ENCODE measurements at places on chromosomes 4 and X. TPM values are rescaled to one million over a fixed set of nuclear protein-coding genes. Genes with fewer than 3 reads are reported as not detected.

The SORBS2 gene
- not detected for total RNA-seq

The SPANXB1 gene
- total RNA-seq: not detected

The REELD1 gene
- total RNA-seq: 0.09 TPM

The SUPT20HL2 gene
- total RNA-seq: not detected

The PABPC5 gene
- not detected for total RNA-seq

The STK32B gene
- total RNA-seq: not detected

- DNase-seq: no peak
Observed at GRCh38 chr4:31194823-31195222, 474.7 kb downstream of the PCDH7 start.

- DNase-seq: no peak
Observed at GRCh38 chr4:171017593-171017992, 795.6 kb upstream of the GALNTL6 start.

DNA sequence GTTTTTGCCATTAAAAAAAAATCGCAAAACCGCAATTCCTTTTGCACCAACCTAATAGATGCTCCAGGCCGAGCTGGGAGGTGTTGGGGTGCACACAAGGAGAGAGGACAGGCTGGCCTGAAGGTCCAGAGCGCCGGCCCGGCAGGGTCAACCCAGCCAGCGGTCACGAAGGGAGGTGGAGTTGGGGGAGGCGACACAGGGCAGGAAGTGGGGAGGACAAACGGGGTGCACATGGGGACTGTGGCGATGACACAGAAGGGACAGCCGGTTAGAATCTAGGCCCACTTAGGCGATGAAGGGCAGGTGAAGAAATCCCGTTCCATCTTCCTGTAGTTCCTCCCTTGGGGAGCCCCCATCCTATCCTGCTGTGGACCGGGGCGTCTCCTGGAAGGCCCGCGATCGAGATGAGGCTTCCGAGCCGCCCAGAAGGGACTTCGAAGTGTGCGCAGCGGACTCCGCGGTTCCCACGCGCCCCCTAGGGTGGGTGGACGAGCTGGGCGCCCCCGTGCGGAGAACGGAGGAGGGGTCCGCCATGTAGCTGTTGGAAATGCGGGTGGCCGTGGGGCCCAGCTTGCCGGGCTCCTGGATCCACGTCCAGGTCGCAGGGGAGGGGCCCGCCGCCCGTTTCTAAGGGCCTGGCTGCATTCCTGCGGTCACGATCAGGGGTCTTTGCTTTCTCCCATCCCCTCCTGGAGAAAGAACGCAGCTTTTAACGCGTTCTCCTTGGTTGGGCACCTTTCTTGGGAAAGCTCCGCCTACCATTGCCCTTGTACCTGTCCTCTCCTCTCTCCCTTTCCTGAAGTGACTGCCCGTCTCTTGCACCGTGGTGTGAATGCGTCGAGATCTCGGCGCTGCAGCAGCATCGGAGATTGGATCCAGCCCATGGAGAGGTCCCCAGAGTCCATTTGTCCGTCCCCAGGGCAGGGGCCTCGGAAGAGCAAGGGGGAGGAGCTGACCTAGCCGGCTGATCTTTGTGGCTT lies 17.0 kb upstream of the HPF1 start:
- peak; percentile 50 for DNase-seq

DNA sequence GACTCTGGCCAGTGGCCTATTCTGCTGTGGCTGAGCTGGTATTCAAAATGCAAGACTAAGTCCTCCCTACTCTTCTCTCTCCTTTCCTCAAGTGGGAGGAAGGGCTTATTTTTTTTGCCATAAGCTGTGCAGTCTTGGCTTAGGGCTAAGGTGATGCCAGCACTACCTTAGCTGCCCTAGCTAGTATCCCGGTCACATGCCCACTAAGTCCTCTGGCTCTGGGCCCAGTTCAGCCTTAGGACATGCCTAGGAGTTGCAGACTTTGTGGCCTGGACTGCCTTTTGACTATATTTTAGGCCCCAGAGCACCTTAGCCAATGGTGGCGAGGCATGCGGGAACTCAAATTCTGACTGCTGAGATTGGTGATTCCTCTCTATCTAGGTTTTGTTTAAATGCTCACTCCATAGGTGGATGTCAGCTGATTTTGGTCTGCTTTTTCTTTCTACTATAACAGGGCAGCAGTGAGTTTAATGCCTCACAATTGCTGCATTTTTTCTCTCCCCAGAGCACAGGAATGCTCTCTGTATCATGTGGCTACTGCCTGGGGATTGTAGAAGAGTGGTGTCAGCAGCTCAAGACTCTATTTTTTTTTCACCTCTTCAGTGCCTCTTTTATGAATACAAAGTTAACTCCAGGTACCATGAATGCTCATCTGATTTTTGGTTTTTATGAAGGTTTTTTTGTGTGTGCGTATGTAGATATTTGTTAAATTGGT lies 472.9 kb upstream of the GRID2 start:
- DNase-seq: no peak

- DNase-seq: no peak
Observed at GRCh38 chr4:23039818-23040217, 347.1 kb downstream of the GBA3 start.

- no peak for DNase-seq
Observed at GRCh38 chrX:54076903-54077302, 32.6 kb upstream of the PHF8 start.

GRCh38 chr4:95231681-95232080 lies 317.1 kb downstream of the UNC5C start:
- DNase-seq: no peak

- no peak for DNase-seq
Observed at GRCh38 chr4:43163101-43163792, 270.7 kb downstream of the GRXCR1 start.

DNA sequence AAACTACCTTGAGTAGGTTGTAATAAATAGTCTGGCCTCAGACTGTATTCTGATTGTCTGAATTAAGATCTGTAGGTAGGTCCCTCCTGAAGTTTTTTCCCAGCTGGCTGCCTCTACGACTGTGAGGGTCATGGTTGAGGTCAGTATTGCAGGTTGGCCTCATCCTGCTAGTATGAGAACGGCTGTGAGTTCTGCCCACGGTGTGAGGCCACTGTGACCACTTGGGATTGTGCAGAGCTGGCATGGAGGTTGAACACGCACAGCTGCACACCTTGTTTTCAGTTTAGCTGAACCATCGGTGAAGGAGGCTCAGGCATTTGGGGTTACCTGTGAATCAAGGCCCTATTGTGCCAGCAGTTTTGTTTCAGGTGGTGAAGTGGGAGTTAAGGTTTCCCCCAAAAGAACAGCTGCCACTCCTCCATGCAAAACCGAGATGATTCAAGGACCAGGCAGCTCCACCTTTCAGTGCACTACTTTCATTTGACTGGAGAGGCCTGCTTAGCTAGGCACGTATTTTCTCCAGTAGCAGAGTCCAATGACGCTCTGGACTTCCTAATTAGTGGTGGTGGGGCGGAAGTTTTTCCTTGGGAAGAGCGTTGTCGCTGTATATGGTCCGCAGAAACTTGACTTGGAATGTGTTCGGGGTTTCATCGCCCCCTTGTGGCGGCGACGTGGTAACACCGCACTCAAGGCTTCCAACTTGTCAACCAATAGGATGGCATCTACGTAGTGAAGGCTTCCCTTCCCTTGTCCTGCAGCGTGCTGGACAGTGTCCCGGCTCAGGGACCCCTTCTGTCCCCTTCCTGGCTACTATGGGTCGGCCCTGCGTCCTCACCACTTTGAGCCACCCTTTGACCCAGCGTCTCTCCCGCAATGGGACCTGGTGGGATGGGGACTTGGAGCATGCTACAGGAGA lies 13.8 kb downstream of the CMC4 start:
- DNase-seq: peak; percentile 63

- DNase-seq: no peak
Observed at GRCh38 chrX:140297273-140297672, 207.6 kb downstream of the SOX3 start.

DNA sequence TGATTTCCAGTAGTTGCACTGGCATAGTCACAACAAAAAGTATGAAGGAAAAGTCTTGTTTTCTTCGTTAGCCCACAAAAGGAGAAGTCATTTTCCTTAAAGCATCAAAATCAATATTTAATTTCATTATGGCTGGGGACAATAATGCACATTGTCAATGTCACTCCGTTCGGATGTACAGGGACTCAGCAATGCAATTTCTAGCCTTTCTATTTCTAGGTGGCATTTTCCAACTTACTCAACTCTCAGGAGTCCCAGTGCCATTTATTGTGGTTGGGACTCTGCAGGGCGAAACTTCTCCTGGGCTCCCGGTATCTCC lies 99.6 kb downstream of the CEP135 start:
- DNase-seq: no peak

DNA sequence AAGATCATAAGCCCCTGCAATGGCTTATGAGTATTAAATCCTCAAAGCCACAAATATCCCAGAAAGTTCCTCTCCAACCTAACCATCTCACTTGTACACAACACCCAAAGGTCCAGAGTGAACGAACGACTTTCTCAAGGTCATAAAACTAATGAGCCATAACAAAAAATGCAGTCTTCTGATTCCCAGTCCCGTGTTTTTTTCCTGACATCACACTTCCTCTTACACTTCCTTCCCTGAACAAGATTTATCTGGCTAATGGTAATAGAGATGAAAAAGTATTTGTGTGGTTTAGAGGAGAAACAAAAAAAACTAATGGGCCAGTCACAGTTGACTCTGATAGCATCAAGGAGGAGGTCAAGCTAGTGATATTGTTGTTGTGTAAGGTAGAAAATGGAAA lies 99.5 kb upstream of the KLHL13 start:
- no peak for DNase-seq

DNA sequence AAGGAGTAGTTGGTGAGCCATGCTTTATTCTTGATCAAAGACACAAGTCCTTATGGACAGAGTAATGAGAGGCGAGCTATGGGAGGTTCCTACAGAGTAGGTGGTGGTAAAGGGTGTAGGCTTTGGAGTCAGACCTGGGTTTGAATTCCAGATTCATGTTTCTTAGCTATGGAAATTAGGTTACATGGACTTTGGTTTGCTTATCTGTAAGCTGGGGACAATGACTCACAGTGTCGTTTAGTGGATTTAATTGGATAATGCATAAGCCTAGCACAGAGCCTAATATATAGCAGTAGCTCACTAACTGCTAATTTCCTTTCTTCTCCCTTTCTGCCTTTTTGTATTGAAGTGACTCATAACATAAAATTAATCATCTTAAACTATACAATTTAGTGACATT lies 5.0 kb upstream of the TRPC5 start:
- DNase-seq: no peak

DNA sequence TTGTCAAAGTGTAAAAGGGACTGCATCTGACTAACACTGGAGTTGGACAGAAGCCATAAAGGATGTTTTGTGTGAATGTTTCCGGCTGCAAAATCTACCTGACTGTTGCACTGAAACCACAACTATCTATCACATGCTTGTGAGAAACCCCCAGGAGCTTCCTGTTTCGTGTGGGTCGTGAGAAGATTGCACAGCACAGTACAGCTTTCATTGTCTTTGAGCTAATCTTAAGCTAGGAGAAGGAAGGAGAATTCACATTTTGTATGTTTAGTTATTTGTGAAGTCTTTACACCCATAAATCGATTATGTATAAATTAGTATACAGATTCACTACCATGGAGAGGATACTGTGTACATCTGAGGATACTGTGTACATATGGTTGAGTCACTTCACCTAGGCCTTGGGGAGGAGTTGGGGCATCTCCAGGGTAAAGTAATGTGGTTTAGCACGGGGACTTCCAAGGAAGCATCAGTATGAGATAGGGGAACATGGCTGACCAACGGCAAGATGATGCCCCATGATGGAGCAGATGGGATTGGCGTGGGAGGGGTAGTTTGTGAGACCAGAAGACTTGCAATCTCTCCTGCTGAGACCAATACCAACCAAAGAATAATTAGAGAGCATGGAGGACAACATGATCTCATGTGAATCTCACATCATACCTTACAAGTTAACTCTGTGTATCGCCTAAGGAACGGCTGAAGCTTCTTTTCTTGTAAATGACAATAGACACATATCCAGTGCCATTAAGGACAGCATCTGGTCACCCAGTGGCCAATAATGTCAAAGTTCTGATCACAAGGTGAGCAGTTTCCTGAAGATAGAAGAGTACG lies 43.1 kb upstream of the FAM9C start:
- DNase-seq: peak; percentile 69

- DNase-seq: no peak
Observed at GRCh38 chr4:188854436-188854835, 715.2 kb downstream of the TRIML1 start.

DNA sequence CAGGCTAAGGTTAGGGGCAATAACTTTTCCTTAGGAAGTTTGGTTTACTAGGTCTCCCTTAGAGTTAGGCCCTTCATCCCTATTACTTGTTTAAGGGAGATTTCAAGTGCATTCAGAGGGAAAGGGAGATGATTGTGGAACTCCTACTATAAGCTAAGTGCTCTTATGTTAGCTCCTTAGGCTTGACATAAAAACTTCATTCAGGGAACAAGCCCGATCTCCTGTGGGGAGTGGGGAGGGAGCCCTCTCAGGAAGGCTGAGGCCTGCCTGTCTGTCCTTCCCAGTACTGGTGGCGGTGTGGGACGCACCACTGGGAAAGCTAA lies 8.0 kb downstream of the KLF3 start:
- no peak for DNase-seq

GRCh38 chrX:15838017-15838416 lies 16.6 kb downstream of the AP1S2 start:
- peak; percentile 23 for DNase-seq

DNA sequence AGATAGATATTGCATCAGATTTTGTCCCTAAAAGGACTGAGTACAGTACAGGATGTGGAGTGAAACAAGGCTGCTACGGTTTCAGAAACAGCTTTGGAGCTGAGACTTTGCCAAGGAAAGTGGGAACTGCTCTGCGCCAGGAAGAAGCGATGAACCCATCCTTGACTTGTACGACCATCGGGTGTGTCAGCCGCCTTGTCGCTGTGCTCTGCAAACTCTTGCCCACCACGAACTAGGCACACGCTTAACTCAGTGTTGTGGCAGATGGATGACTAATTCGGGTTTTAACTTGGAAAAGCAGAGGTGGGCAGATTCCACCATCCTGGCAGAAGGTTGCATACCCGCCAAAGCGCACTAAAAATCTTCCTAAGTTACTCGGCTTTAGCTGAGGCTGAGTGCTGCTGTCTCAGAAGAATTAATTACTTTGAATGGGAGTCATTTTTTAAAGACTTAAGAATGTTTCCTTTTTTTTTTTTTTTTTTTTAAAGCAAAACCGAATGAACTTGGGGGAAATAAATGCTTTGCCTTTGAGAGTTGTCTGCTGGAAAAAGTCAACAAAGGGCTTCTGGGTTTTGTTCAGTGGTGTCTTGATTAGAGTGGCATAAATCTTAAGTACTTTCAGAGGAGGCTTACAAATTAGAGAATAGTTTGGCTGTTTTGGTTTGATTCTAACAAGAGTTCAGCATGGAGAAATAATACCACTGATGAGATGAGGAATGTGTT lies 69.5 kb downstream of the SHROOM2 start:
- no peak for DNase-seq

DNA sequence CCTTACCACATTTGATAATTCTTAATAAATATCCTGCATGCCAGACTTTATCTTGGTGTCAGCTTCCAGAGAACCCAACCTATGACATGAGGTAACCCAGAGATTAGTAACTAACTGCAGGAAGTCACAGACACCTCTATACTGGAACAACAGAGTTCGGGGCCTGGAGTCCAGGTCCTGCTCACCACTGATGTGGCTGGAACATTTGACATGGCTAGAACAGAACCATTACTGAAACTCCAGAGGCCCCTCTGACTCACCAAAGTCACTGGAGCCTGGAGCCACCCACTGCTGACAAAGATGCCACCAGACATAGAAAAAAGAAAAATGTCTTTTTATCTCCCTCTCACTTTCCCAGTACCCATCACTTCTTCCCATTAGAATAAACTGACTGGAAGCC lies 403.7 kb downstream of the MID1IP1 start:
- peak; percentile 75 for DNase-seq

GRCh38 chr4:8333726-8334460 lies 64.3 kb downstream of the HTRA3 start:
- no peak for DNase-seq
